Fibroblast of lung (primary cell): ENCODE measurements at places on chromosomes 3 and 15. TPM values are rescaled to one million over a fixed set of nuclear protein-coding genes. Genes with fewer than 3 reads are reported as not detected.

PPARG gene
- total RNA-seq: 14.9 and 42.8 TPM in 2 replicates

GRAMD2A gene
- total RNA-seq: 0.77 and 0.83 TPM in 2 replicates

BSN gene
- under 0.01 TPM in 2 replicates for total RNA-seq

ALDH1A3 gene
- total RNA-seq: 32.5 and 73.7 TPM in 2 replicates

CLDN16 gene
- under 0.01 and 0.33 TPM in 2 replicates for total RNA-seq

CORO2B gene
- 15.7 and 25.3 TPM in 2 replicates for total RNA-seq

GASK1A gene
- total RNA-seq: 1.8 and 5.4 TPM in 2 replicates

PLSCR4 gene
- 25.7 and 36.7 TPM in 2 replicates for total RNA-seq

MEX3B gene
- total RNA-seq: 5.9 and 8.1 TPM in 2 replicates

HCLS1 gene
- total RNA-seq: 0.51 and 0.66 TPM in 2 replicates

GPR156 gene
- total RNA-seq: under 0.01 and 0.33 TPM in 2 replicates

RTP1 gene
- total RNA-seq: under 0.01 TPM in 1 of 2 replicates, not detected in the other

TTLL13 gene
- total RNA-seq: under 0.01 TPM in 1 of 2 replicates, not detected in the other

TATDN2 gene
- 9.0 and 12.4 TPM in 2 replicates for total RNA-seq

TXNRD3 gene
- 8.8 and 10.3 TPM in 2 replicates for total RNA-seq

CASR gene
- under 0.01 TPM in 1 of 2 replicates, not detected in the other for total RNA-seq

SOX14 gene
- not detected in 2 replicates for total RNA-seq

MAGI1 gene
- 8.0 and 15.7 TPM in 2 replicates for total RNA-seq

KCNMB3 gene
- 0.77 and 1.5 TPM in 2 replicates for total RNA-seq

ACKR4 gene
- total RNA-seq: 1.8 and 14.9 TPM in 2 replicates

ST8SIA2 gene
- total RNA-seq: under 0.01 TPM in 1 of 2 replicates, not detected in the other

TGFBR2 gene
- total RNA-seq: 86.5 and 93.0 TPM in 2 replicates

ZPLD1 gene
- total RNA-seq: 0.17 TPM in 1 of 2 replicates, not detected in the other

OR5H1 gene
- not detected in 2 replicates for total RNA-seq

SKOR1 gene
- under 0.01 and 0.17 TPM in 2 replicates for total RNA-seq

CCK gene
- total RNA-seq: 0.33 and 1.0 TPM in 2 replicates

SLC28A1 gene
- total RNA-seq: not detected in 2 replicates

LEKR1 gene
- 0.26 and 1.3 TPM in 2 replicates for total RNA-seq

CCRL2 gene
- 0.26 and 0.33 TPM in 2 replicates for total RNA-seq

IMPG2 gene
- 0.33 and 0.51 TPM in 2 replicates for total RNA-seq

ZNF860 gene
- under 0.01 and 0.50 TPM in 2 replicates for total RNA-seq

ITIH4 gene
- 2.6 TPM in 2 replicates for total RNA-seq

CFAP100 gene
- not detected in 2 replicates for total RNA-seq

DPH6 gene
- 12.8 and 13.5 TPM in 2 replicates for total RNA-seq

POC1A gene
- total RNA-seq: 3.1 and 17.7 TPM in 2 replicates

COL8A1 gene
- 24.7 and 85.4 TPM in 2 replicates for total RNA-seq

ACTC1 gene
- 0.33 TPM in 1 of 2 replicates, not detected in the other for total RNA-seq

ERC2 gene
- total RNA-seq: 0.17 and 0.26 TPM in 2 replicates

LHFPL4 gene
- total RNA-seq: under 0.01 and 0.17 TPM in 2 replicates

DZIP1L gene
- total RNA-seq: 16.9 and 22.6 TPM in 2 replicates

NR2E3 gene
- 0.77 and 1.3 TPM in 2 replicates for total RNA-seq

ABHD5 gene
- 48.5 and 64.7 TPM in 2 replicates for total RNA-seq

NRG4 gene
- total RNA-seq: not detected in 2 replicates

MME gene
- total RNA-seq: 152 and 451 TPM in 2 replicates

C3orf85 gene
- total RNA-seq: not detected in 2 replicates

C3orf80 gene
- 0.26 and 0.33 TPM in 2 replicates for total RNA-seq

CACNA1D gene
- 0.17 and 0.77 TPM in 2 replicates for total RNA-seq

APBA2 gene
- 18.2 and 20.3 TPM in 2 replicates for total RNA-seq

PYGO1 gene
- 7.7 and 10.1 TPM in 2 replicates for total RNA-seq
